ENCODE measurements at places on chromosomes 6 and 20.

- DNase-seq: no peak
These were observed 177.8 kb upstream of the GGTLC1 start for GRCh38 chr20:24166412-24166811.

DNA sequence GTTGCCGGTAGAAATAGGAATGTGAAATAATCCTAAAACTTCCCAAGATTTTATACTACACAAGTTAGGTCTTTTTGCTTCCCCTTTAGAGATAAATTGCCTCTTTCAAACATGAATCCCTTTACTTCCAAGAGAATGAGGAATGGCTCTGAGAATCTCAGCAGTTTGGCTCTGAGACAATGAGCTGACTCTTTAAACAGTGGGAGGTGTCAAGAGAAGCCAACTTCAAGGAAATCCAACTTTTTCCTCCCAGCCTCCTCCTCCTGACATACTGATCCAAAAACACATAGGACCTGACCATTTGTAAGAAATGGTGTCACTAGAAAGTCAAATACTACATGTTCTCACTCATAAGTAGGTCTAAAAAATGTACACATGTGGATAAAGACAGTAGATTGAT lies 154.2 kb downstream of the ALDH8A1 start:
- DNase-seq: no peak

DNA sequence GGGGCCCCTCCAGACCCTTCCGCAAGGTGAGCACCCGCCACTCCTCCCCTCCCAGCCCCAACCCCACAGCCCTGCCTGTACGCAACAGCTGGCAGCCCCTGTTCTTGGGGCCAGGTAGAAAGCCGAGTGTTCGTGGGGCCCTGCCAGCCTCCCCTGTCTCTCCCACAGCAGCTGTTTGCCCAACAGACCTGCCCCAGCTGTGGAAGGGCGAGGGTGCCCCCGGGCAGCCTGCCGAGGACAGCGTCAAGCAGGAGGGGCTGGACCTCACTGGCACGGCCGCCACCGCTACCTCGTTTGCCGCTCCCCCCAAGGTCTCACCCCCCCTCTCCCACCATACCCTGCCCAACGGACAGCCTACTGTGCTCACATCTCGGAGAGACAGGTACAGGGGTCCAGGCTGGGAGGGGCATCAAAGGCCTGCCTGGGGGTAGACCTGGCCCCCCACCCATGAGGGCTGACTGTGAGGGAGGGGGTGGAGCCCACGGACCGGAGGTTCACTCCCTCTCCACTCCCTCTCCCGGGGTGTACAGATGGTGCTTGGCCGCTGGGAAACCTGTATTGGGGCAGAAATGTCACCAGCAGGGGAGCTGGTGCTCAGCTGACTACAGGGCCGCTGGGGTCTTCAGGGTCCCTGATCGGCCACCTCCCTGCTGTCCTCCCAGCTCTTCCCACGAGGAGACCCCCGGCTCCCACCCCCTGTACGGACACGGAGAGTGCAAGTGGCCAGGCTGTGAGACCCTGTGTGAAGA lies 41.1 kb downstream of the FOXP4 start:
- no peak for DNase-seq

DNA sequence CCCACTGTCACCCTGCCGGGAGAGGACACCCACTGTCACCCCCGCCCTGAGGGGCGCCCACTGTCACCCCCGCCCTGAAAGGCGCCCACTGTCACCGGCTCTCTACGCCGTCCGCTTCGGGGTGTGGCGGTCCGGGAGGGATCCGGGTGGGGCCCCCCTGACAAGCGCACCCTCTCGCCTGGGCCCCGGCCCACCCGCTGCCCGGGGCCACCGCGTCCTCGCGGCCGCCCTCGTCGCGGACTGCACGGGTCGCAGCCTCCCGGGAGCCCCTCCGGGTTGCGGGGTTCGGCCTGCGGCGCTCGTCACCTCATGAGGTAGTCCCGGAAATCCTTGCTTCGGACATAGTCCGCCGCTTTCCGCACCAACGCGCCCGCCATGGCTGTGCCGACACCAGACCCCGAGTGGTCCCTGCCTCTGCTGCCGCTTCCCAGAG lies 224 bp downstream of the MPC1 start:
- DNase-seq: no peak

DNA sequence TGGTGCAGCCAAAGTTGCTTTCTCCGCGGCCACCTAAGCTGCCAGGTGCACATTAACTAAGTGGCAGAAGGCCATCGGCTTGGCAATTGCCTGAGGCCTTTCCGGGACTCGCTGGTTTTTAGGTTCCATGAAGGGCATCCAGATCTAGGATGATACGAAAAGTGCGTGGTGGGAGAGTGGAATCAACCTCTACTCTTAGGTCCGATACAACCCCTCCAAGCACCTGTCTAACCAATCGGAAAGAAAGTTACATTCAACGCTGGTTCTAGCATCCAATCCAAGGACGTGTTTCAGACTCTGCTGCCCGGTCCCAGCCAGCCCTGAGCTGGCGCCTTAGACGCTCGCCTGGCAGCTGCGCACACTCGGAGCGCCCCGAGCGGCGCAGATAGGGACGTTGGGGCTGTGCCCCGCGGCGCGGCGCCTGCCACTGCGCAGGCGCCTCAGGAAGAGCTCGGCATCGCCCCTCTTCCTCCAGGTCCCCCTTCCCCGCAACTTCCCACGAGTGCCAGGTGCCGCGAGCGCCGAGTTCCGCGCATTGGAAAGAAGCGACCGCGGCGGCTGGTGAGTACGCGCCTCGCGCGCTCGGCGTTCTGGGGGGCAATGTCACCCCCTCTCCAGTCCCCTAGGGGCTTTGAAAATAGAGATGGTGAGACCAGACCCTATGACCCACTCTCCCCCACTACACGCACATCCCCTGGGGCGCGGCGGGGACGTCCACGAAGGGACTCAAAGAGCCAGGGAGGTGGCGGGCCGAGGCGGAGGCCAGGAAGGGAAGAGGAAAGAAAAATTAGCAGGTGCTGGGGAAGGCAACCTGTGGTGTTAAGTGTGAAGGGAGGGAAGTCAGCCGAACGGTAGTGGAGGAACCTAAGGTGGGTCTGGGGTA lies at the start of gene ENPP4:
ENPP4 (plus strand) TSS at position 361 of the 883 bp plus-strand sequence. CDS start 9,595 bp downstream, outside the sequence.
- DNase-seq: peak; percentile 87

- DNase-seq: no peak
These were observed 49.4 kb upstream of the IRF4 start for GRCh38 chr6:341914-342831.

DNA sequence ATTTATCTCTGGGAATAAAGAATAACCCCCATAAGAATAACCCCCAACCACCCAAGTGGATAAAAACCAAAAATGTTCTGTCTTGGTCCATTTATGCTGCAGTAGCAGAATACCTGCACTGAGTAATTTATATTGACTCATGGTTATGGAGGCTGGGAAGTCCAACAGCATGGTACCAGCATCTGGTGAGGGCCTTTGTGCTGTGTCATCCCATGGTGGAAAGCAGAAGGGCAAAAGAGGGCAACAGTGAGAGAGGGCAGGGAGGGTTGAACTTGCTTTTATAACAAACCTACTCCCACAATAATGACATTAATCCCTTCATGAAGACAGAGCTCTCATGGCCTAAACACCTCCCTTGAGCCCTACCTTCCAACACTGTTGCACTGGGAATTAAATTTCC lies 133.7 kb downstream of the ERMARD start:
- no peak for DNase-seq

DNA sequence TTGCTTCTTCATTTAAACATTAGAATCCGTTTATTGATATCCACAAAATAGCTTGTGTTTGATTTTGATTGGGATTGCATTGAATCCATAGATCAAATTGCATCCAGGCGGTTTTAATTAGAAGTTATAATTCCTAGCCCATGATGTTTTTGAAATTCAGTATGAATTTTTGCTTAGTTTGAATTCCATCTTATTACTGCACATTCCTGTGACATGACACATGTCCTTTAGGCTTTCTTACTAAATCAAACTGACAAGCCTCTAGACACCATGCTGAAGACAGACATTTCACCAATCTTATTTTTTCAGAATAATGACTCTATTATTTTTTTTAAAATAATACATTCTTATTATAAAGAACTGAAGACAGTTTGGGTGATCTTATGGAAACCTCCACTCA lies 21.4 kb upstream of the PI16 start:
- DNase-seq: no peak

DNA sequence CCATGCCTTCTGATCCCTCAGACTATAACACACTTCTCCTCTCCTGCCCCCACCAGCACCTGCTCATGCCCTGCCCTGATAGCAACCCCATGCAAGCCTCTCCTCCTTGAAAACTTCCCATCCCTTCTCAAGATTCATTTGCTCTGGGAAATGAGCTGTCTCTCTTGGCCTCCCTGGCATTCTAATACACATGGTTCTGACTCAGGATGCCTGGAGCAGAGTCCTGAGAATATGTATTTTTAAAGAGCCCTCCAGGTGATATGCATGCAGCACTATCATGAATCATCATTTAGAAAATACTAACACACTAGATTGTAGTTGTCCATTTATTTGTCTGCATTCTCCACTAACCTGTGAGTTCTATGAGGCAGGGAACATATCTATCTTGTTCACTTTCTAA lies 26.6 kb downstream of the HDGFL1 start:
- DNase-seq: no peak
